Left ventricle myocardium inferior (tissue), 1 donor: ENCODE measurements at places on chromosomes 3 and 15. TPM values are rescaled to one million over a fixed set of nuclear protein-coding genes. Genes with fewer than 3 reads are reported as not detected.

DNA sequence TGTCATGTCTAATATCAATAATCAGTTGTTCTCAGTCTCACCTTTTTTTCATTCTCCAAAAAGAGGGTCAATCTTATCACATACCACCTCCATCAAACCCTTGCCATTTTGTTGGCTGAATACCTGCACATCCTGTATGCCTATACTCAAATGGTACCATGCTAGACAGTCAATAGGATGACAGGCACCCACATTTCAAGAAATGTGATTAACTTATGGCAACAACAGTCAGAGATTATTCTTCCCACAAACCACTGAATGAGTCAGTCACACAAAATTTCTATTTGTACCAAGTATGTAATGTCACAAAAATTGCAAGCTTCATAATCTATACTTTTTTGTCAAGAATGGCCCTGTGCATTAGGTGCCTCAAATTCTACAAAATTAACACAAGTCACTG lies 5.1 kb upstream of the SLC27A2 start:
- no peak overlapping the region for H3K4me3 ChIP-seq
- peaks cover 45% of the 10 kb centered on the region for H3K27me3 ChIP-seq
- peaks cover 3% of the 10 kb centered on the region for H3K4me1 ChIP-seq
- no peak overlapping the region for H3K27ac ChIP-seq
- no peak for DNase-seq

- peaks cover 46% of the 10 kb centered on the region for H3K36me3 ChIP-seq
- H3K27me3 ChIP-seq = no peaks in the 10 kb centered on the region
- DNase-seq = no peak
- peak overlapping the region; percentile 12 for H3K27ac ChIP-seq
These were observed 115.4 kb downstream of the PLD1 start for GRCh38 chr3:171694888-171695287.

MRAS gene
- 349 TPM for total RNA-seq

RLBP1 gene
- not detected for total RNA-seq
